ENCODE measurements at places on chromosomes 7 and 10.

DNA sequence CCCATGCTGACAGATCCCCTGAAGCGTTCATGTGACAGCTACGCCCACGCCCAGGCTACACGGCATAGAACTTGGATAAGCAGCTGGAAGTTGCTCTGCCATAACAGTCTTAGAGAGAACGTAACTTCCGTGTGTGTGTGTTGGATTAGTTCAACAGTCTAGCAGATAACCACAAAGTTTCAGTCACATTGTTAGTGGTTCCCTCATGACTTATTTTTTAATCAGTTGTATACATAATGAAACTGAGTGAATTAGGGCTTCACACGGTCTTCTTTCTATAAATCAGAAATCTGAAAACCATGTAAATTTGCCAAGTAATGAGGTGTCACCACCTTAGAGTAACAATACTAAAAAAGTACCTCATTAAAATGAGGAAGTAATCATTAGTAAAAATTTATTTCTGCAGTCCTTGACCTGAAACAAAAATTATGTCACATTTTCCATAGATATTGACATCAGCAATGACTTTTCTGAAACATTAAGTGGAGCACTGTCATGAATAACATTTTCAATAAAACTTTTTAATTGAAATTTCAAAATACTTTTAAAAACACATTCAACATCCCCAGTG, 21.7 kb upstream of the MACC1 start:
- no peak for DNase-seq

DNA sequence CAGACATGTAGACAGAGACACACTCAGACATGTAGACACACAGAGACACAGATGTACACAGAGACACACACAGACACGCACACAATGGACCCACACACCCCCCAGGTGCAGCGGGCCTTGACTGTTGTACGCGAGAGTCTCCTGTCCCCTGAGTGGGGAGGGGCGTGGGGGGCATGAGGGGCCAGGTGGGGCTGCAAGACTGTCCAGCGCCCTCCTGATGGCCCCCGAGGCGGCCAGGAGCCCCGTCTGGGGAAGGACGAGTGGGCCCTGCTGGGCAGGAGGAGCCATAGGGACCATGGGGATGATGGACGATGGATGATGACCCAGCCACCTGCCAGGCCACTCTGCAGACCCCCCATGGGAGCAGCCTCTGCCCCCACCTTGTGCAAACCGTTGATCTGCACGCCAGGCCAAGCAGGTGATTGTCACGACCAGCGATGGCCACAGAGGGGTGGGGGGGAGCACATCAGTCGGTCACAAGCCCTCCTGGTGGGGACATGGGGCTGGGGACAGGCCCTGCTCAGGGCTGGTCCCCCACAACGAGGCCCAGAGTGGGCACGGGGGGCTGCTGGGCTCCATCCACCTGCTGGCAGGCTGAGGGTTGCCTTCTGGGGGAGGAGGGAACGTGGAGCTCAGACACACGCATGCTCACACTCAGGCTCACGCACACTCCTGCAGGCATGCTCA, 11.6 kb downstream of the VENTX start:
- no peak for DNase-seq

GRCh38 chr7:25832929-25833328, 319.1 kb upstream of the NFE2L3 start:
- DNase-seq, result no peak

DNA sequence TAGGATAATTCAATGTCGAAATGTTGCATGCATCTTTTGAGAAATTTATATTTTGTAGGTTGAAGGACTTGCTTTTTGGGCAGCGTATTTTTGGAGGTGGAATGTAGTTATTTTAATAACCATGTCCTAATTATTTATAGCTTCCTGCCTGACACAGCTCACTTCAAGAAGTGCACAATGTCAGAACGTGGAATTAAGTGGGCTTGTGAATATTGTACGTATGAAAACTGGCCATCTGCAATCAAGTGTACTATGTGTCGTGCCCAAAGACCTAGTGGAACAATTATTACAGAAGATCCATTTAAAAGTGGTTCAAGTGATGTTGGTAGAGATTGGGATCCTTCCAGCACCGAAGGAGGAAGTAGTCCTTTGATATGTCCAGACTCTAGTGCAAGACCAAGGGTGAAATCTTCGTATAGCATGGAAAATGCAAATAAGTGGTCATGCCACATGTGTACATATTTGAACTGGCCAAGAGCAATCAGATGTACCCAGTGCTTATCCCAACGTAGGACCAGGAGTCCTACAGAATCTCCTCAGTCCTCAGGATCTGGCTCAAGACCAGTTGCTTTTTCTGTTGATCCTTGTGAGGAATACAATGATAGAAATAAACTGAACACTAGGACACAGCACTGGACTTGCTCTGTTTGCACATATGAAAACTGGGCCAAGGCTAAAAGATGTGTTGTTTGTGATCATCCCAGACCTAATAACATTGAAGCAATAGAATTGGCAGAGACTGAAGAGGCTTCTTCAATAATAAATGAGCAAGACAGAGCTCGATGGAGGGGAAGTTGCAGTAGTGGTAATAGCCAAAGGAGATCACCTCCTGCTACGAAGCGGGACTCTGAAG, 620 bp downstream of the ZRANB1 start:
- DNase-seq, result no peak

GRCh38 chr10:71622154-71622526, 97.4 kb downstream of the C10orf105 start:
- no peak for DNase-seq

GRCh38 chr10:131810805-131811629, 89.8 kb upstream of the PPP2R2D start:
- no peak for DNase-seq

DNA sequence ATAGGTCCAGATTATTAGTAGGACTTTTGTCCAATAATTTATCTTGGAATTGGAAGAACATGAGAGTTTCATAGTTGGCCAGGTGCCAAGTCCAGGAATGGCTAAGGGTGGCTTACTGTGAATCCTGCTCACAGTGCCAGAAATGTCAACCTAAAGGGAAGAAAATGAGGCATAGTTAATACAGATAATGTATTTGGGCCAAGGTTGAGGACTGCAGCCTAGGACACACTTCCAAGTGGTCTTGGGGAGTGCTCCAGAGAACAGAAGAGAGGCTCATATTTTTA, 78.2 kb downstream of the MAPK8 start:
- no peak for DNase-seq

DNA sequence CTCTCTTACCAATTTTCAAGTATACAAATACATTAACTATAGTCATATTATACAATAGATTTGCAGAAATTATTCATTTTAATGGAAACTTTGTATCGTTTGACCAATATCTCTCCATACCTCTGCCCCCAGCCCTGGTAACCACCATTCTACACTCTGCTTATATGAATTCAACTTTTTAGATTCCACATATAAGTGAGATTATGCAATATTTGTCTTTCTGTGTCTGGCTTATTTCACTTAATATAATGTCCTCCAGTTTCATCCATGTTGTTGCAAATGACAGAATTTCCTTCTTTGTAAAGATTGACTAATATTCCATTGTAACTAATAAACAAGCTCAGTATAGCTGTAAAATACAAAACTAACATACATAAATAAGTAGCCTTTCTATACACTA, 55.4 kb downstream of the A1CF start:
- no peak for DNase-seq

DNA sequence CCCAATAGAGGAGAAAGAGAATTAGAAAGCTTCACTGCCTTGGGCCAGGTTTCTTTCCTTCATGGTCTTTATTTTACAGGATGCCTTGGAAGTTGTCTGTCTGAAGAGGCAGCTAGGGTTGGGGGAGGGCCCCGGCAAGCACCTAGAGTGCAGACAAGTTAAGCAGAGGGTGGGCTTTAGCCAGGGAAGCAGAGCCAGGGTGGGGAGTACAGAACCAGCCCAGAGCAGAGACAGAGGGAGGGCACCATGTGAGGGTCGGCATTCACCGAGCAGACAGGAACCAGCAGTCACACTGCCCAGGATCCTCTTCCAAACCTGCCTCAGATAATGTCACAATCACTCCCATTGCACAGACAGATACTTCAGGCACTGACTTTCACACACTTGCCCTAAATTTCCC, 75.9 kb downstream of the ADARB2 start:
- no peak for DNase-seq

- DNase-seq, result no peak
Observed at GRCh38 chr7:82567356-82567755, 123.8 kb upstream of the CACNA2D1 start.

DNA sequence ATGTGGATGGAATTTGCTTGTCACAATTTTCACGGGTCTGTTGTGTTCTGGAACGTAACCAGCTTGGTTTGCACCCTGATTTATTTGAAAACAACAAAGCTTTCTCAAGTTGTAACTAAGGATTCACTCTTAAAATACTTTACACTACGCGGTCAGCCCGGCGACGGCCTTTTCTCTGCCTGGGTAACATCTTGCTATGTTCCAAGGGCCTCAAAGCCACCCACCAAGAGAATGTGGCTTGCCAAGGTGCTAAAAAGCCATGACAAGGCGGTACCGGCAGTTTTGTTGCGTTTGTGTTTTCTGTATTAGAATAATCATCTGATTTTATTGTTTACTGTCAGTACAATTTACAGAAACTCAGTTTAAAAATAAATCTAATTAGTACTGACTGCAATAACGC, 220.9 kb downstream of the SFMBT2 start:
- no peak for DNase-seq

- no peak for DNase-seq
Observed at GRCh38 chr10:27504808-27505460, 830 bp downstream of the RAB18 start.

- DNase-seq, result no peak
Observed at GRCh38 chr10:35949811-35950211, 307.7 kb upstream of the FZD8 start.

DNA sequence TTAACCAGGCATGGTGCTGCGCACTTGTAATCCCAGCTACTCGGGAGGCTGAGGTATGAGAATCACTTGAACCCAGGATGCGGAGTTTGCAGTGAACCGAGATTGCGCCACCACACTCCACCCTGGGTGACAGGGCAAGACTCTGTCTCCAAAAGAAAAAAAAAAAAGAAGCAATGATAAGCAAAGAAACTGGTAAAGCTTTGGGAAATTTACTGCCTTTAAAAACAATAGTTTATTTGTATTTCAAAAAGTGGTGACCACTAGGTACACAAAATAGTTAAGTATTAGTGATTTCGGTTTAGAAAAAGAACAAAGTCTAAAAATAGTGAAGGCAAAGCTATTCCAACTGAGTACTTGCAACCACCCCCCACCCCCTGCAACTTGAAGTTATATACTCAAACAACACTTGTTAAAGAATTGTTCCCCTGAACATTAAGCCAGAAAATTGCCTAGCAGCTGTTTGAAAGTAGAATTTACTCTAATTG, 37.7 kb downstream of the MALSU1 start:
- DNase-seq, result no peak

DNA sequence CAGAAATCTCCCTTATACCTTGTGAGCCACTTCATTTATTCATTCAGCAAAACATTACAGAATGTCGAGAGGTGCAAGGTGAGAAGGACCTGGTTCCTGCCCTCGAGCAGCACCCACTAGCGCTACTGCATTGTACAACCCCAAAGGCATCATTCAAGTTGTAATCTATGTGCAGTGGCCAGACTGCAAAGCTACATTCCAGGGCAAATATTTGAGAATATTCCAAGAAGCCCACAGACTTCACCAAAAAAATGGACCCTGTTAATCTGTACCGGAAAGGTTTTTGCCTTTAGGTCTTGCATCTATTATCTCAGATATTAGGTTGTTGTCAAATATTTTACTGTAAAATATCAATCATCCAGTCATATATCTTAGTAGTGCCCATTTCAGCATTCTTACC, 295.4 kb upstream of the FZD1 start:
- no peak for DNase-seq

DNA sequence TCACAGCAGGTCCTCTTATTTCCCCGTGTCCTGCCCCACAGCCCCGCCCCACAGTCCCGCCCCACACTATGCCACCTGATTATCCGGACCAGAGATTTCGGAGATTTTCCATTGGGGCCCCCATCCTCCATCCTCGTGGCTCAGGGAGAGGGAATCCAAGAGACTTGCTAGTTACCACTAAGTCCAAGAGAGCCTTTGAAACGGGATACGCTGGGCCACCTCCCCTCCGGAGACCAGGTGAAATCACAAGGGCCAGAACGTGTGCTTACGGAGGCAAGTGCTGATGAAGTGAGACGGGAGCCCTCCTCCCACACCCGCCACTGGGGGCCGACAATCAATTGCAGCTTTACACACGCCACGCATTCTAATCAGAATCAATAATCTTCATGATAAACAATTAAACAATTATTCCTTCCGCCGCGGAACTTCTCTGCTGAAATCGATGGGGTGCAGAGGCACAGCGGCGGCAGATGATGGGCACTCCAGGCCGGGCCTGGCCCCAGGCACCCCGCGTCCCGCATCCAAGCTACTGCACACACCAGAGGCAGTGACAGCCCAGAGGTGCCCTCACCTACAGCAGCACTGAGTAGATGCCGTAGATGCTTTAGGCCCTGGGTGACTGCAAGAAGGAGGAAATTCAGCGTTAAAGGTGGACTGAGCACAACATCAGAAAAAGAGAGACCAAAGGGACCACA, 534.0 kb upstream of the FOXK1 start:
- DNase-seq, result peak; percentile 54

- DNase-seq, result no peak
Observed at GRCh38 chr7:70647801-70648498, 484.0 kb upstream of the GALNT17 start.

- no peak for DNase-seq
Observed at GRCh38 chr10:17682236-17682946, 38.4 kb downstream of the STAM start.

DNA sequence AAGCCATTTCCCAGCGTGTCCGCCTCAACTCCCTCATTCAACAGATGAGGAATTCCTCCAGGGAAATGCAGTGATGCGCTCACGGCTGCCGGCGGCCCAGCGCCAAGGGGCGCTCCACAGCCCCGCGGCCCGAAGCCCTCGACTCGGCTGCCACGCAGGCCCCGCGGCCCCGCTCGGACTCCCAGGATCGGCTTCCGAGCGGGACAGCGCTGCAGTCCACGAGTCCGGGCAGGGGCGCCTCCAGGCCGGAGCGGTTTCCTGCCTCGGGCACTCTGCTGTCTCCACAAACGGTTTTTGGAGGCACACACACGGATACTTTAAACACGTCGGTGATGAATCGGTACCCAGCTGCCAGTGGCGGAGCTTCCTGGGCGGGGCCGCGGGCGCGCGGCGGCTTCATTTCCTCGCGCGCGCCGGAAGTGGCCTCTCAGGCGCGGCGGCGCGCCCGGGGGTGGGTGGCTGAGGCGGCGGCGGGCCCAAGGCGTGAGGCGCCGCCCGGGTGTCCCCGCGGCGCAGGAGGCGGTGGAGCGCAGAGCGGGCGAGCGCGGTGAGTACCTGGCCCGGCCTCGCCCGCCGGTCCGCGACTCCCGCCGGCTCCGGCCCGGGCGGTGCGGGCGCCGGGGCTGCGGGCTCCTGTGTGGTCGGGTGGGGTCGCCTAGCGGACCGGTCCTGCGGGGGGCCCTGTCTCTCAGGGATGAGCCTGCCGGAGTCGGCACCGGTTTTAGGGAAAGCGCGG, at the start of gene CSGALNACT2:
Gene CSGALNACT2 (plus strand): TSS at position 425 of the 736 bp plus-strand sequence. CDS start 16,705 bp downstream, outside the sequence.
- no peak for DNase-seq

- DNase-seq, result peak; percentile 39
Observed at GRCh38 chr7:133784486-133785001, 342.6 kb upstream of the LRGUK start.

GRCh38 chr7:116691664-116692063, 19.7 kb downstream of the MET start:
- DNase-seq, result no peak
